ENCODE measurements at places on chromosomes 1 and 21. TPM values are rescaled to one million over a fixed set of nuclear protein-coding genes. Genes with fewer than 3 reads are reported as not detected.

GRCh38 chr1:186183970-186184628 is 191.0 kb downstream of the TPR start:
- no peak for DNase-seq

The PPFIA4 gene
- polyA plus RNA-seq: 0.35 TPM

DNA sequence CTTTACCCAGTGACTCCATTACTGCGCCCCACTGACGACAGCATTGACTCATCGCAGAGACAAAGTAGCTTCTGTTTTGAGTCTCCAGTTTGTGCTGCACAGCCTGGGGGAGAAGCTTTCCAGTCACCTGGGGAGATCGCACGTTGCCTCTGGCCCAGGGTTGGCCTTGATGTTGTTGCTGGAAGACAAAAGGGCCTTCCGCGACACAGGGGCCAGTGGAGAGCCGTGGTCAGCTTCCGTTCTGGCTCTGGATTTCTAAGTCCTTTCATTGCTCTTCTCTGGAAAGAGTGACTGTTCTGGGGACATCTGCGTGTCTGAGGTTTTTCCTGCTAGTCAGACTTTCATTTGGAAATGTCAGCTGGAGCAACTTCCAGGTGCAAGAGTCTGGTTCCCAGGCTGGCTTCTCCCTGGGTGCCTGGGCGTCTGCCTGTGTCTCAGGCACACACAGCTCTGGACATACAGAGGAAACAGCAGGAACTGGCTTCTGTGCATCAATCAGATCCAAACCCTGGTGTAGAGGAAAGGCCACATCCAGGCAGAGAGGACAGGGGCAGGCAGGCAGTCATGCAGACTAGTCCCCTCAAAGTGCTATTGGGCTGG is 257.0 kb downstream of the SIPA1L2 start:
- DNase-seq: no peak

The SPRR2A gene
- polyA plus RNA-seq: 0.52 TPM

GRCh38 chr1:44225761-44226160 is 12.5 kb downstream of the DMAP1 start:
- no peak for DNase-seq

- DNase-seq: peak; percentile 61
Measured at GRCh38 chr1:172089768-172090510, 248.6 kb downstream of the DNM3 start.

GRCh38 chr1:239418681-239419080 is 32.3 kb downstream of the CHRM3 start:
- no peak for DNase-seq

DNA sequence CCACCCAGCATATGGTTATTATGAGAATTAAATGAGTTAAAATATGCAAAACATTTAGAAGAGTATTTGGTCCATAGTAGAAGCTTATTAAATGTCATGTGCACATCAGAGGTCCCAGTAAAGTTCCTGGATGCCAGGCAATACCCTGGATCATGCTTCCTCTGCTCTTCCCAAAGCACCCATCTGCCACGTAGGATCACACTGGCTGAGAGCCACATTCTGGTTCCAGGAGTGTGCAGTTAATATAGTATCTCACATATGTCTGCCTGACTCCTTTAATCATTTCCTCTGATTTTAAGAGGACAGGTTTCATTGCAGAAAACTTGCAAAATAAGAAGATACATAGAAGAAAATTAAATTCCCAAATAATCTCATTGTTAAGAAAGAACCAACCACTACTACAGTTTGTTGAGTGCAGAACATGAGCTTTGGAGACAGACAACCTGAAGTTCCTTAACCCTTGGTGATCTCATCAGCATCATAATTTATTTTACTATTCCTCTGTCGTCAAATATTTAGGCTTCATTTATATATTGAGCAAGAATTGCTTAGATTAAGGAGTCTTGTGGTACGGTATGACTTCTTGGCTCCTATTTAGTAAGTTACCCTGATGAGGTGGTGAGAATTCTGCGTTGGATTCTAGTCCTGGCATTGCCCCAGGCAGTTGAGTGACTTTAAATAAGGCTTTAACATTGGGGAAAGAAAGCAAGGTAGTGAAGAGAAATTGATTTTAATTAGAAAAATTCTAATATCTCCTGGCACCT is 12.3 kb downstream of the SGIP1 start:
- no peak for DNase-seq

GRCh38 chr1:204633665-204634064 is 51.9 kb downstream of the LRRN2 start:
- no peak for DNase-seq

GRCh38 chr1:153776352-153776751 is 1.1 kb downstream of the SLC27A3 start:
- peak; percentile 54 for DNase-seq

- DNase-seq: no peak
Measured at GRCh38 chr1:97385536-97386277, 535.1 kb downstream of the DPYD start.

DNA sequence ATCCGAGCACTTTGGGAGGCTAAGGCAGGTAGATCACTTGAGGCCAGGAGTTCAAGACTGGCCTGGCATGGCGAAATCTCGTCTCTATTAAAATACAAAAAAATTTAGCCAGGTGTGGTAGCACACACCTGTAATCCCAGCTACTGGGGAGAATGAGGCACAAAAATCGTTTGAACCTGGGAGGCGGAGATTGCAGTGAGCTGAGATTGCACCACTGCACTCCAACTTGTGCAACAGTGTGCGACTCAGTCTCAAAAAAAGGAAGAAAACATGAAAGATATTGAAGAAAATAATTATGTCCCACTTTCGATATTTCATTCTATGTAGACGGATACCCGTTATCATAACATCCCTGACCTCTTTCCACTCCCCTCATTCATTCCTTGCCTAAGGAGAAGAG is 19.2 kb downstream of the TUT4 start:
- DNase-seq: no peak

DNA sequence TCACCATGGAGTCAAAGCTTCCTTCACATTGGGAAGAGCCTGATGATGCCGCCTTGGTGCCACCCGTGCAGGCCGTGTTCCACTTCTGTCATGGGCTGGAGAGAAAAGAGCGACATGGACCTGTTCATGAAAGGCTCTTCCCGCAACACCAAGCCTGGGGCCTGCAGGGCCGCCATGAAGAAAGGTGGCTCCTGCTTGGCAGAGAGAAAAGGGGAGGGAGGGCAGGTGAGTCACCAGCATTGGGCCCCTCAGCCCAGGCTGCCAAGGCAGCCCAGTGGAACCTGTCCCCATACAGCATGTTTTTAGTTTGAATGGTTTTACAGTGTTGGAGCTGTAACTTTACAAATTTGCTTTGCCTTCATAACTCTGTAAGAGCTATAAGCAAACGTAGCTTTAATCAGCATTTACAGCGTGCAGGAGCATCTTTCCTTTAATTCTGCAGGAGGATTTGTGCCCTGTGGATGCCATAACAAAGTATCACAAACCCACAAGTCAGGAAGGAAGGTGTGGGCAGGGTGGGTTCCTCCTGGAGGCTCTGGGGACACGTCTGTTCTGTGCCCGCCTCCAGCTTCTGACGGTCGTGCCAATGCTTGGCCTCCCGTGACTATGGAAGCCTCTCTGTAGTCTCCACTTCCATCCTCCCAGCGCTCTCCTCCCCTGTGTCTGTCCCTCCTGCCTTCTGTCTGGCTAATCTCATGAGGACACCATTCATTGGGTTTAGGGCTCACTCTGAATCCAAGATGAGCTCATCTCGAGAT is 49.1 kb downstream of the RIPK4 start:
- no peak for DNase-seq

DNA sequence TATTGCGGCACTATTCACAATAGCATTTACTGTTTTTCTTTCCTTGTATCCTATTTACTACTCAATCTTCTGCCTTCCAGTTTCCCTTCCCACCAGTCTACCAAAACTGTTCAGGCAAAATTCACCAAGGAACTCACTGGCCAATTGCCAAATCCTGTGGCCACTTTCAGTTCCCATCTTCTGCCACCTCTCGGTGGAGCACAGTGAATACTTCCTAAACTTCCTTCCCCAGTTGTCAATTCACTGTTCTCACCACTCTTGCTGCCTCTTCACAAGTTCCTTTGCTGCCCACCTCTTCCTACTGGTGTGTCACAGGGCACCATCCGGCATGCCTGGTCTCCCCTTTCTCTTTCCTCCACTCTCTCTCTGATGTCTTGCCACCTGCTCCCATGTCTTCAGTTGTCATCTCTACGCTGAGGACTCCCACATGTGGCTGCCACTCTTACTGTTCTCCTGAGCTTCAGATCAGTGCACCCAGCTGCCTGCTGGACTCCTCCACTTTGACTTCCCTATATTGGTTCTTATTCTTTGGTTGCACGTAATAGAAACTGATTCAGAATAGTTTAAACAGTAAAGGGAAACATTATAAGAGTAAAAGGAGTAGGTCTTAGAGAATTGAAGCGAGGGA is 114.4 kb downstream of the PIK3R3 start:
- no peak for DNase-seq

GRCh38 chr1:105636052-105636451 is 1420.4 kb upstream of the PRMT6 start:
- DNase-seq: no peak

DNA sequence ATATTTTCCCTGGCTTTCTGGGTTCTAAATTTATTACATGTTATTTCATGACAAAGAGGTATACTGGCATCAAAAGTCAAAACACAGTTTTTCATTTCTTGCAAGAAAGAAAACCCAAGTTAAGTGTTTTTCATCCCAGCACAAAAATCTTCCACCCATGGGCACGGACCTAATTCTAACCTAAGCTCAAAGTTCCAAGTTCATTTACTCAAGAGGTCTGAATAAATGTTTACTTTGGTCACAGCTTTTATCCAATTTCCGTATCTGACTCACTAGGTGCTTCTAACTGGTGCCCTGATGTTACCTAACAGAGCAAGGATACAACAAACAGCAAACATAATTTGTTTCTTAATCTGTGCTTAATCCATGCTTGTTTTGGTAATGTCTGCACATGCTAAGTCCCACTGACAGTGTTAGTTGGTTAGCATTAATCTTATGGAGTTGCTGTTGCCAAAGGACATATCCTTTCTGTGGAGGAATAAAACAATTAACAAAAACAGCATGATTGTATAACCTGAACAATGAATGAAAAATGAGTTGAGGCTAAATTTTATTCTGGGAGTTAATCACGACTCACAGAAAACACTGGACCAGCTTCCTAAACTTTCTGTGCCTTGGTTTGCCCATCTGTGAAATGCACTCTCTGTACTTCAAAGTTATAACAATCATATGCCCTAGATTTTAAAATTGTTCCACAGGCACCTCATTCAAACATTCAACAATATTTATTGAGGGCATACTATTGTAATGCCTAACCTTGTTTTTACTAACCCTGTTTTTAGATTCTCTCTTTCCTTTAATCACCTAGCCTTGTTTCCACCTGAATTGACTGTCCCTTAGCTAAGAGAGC is 4.2 kb upstream of the CHD1L start:
- DNase-seq: no peak

The C4BPA gene
- 1.8 TPM for polyA plus RNA-seq

DNA sequence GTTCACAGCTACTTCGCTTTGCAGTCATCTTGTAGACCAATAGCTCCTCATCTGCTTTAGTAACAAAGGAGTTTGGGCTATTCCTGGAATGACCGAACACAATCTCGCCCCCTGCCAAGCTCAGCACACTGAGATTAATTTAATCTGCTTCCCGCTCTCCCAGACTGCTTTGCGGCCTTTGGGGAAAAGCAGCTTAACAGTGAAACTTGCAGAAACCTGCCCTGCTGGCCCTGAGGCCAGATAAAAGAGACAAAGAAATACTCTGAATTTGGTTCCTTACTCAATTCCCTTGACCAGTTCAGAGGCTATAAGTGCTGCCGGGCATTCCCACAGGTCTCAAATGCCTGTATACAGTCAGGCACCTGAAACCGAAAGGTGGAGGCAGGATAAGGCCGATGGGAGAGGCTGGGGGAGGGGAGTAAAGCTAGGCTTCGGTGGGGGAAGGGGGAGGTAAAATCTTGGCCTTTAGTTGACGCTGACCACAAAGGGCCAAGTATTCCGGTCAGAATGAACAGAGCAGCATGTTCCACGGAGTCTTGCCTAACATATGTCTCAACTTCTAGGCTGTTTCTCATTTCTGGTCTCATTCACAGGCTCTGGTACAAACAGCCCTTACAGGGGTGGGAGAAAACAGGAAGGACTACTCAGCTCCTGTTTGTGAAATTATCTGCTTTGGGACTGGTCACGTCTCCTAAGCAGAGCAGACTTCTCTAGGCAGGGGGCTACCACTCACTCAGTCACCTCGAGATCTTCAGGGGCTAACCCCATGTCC is 17.7 kb upstream of the A3GALT2 start:
- peak; percentile 73 for DNase-seq
